BJ (cell line): ENCODE measurements at places on chromosomes 7 and 10.

GRCh38 chr10:91907033-91907594 is 2.2 kb downstream of the FGFBP3 start:
- no peak for DNase-seq

- no peak for DNase-seq
Observed at GRCh38 chr7:113086431-113086888, at the start of gene GPR85. Gene GPR85, minus strand, starts transcription at chr7:113086827. Its CDS starts 2,106 bp downstream, at chr7:113084721.

- DNase-seq: peak; percentile 99
Observed at GRCh38 chr7:28037220-28038010, 143.2 kb downstream of the JAZF1 start.

DNA sequence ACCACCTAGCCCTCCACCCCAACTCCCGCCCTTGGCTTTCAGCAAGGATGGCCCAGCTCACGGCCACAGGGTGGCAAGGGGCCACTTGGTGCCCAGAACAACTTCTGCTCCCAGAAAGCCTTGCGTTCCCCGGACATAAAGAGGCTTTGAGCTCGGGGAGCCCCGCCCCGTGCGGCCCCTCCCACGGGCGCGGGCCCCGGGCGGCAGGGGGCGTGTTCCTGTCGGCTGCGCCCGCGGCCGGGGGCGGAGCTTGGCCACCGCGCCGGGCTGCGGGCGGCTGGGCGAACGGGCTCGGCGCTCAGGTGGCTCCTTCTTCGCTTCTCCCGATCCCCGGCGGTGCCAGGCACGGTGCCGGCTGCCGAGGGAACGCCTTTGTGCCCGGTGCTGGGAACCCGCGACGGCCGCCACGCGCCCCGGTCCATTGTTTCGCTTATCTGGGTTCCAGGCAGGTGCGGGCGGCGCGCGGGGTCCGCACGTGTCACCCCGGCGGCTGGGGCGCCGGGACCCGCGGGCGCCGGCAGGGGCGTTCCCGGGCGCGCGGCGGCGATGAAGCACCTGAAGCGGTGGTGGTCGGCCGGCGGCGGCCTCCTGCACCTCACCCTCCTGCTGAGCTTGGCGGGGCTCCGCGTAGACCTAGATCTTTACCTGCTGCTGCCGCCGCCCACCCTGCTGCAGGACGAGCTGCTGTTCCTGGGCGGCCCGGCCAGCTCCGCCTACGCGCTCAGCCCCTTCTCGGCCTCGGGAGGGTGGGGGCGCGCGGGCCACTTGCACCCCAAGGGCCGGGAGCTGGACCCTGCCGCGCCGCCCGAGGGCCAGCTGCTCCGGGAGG is at the start of gene NFE2L3:
TSS of gene NFE2L3 (plus strand) at position 246 of the 829 bp plus-strand sequence. CDS start at position 547, 301 bp downstream.
- no peak for DNase-seq

DNA sequence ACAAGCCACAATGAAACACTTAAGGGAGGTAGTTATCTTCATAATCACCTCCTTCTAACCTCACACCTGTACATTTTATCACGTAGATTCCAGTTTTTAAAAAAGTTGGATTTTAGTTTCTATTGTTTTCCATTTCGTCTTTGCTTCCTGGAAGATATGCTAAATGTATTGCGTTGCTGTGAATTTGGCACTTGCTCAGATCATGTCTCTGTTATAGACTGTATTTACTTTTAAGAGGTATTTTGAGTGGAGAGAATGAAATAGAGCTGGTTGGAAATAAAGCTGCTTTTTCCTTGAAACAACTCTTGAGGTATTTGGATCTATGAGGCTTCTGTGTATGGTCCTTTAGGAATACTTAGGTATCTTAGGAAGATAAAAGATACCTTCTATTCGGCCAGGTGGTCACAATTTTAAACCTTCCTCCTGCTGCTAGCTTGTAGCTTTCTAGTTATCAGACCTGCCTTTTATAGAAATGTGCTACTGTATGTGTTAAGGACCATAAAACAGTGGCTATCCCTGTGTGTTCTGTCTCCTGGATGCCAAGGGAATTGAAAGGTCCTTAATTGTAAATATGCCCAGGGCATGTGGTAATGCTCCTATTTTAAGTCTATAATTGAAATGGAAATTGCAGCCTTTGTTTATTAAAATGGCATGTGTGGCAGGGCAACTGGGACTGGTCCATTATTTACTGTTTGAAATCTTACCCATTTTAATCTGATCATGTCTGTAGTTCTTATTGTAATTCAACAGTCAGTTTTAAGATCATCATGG is 147.7 kb downstream of the SND1 start:
- DNase-seq: no peak
